ENCODE measurements at places on chromosomes 3 and 15.

DNA sequence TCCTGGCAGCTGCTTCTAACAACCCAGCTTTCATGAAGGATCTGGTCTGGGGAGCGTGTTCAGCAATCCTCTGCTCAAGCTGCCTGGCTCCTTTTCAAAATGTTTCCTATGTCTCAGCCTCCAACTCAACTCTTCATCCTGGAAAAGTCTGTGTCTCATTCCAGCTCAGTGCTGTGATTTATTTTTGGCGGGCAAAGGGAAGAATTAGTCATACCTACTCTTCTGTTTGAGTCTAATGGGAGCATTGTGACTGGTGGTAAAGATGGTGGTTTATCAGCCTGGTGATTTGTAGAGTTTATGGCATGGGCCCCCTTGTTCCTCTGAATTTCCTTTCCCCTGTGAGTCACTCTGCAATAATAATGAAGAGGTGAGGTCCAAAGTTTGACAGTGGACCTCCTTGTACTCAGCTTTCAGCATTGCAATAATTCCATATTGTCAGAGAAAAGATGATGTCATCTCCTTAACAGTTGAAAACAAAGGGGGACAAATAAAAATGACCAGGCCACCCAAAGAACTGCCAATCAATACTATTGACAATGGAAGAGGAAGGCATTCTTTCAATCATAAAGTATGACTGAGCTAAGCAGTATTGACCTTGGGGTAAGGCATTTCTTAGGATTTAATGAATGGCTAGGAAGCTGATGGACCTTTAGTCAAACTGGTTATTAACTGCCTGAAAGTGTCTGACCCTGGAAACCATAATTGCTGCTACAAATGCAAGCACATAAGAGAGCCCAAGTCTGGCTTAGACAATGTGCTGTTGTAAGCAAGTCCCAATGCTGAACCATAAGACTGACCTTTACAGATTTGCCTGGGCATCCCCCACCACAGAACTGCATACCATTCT is 204.7 kb upstream of the MCTP2 start:
- peaks cover 55% of the 10 kb centered on the region for H3K27me3 ChIP-seq
- no peaks in the 10 kb centered on the region for H3K36me3 ChIP-seq
- H3K27ac ChIP-seq = no peak overlapping the region
- H3K4me3 ChIP-seq = no peak overlapping the region
- no peaks in the 10 kb centered on the region for H3K4me1 ChIP-seq

DNA sequence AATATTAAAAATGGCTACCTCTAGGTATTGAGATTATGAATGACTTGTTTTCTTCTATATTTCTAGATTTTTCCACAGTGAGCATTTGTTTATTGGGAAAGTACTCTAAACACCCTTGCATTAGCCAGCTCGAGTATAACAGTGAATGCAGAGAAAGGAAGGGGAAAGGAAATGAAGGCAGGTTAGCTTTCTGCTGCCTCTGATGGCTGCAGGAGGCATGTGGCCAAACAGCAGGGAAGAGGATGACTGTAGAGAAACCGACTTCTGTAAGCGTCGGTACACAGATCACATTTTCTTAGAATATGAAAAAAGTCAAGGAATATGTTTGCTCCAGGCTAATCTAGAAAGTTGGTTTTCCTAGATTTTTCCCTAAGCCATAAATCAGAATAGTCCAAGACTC is 19.8 kb downstream of the GNB5 start:
- H3K36me3 ChIP-seq = peaks cover 9% of the 10 kb centered on the region
- peaks cover 32% of the 10 kb centered on the region for H3K4me1 ChIP-seq
- DNase-seq = no peak

DNA sequence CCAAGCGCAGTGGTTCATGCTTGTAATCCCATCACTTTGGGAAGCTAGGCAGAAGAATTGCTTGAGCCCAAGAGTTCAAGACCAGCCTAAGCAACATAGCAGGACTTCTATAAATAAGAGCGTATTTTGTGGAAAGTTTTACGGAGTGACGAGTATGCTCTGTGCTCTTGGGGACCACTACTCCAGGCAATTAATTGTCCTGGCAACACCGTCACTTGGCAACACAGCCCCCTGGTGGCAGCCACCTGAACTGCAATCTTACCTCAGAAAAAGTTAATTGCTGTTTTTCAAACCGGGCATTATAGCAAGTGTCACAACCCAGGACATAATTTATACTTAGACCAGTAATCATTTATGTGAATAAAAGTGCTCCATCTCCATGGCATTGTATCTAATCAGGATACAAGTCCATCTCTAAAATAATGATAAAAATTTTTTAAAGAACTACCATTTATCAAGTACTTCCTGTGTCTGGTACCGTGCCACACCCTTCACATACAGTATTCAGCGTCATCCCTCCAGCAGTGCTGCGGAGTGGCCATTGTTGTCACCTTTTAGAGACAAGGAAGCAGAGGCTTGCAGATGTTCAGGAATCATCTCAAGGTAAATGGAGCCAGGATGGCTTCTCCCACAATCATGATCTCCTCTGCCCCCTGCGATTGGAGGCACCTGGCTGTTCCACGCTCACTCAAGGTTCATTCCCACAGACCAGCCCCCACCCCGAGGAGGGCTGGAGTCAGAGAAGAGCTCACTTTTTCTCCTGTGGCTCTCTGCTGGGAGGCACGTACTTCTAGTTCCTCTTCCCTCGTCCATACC is 34.5 kb downstream of the PLA2G4D start:
- no peak overlapping the region for H3K4me3 ChIP-seq
- DNase-seq = peak; percentile 74
- peaks cover 4% of the 10 kb centered on the region for H3K4me1 ChIP-seq
- H3K27ac ChIP-seq = no peak overlapping the region
- peaks cover 58% of the 10 kb centered on the region for H3K27me3 ChIP-seq

GRCh38 chr3:144556392-144556791 is 584.8 kb downstream of the DIPK2A start:
- H3K27me3 ChIP-seq = no peaks in the 10 kb centered on the region
- H3K27ac ChIP-seq = no peak overlapping the region
- H3K4me1 ChIP-seq = no peaks in the 10 kb centered on the region

- no peaks in the 10 kb centered on the region for H3K36me3 ChIP-seq
- no peaks in the 10 kb centered on the region for H3K4me1 ChIP-seq
- no peak overlapping the region for H3K4me3 ChIP-seq
- H3K27ac ChIP-seq = no peak overlapping the region
Observed at GRCh38 chr3:158631981-158632380, 12.3 kb upstream of the GFM1 start.

DNA sequence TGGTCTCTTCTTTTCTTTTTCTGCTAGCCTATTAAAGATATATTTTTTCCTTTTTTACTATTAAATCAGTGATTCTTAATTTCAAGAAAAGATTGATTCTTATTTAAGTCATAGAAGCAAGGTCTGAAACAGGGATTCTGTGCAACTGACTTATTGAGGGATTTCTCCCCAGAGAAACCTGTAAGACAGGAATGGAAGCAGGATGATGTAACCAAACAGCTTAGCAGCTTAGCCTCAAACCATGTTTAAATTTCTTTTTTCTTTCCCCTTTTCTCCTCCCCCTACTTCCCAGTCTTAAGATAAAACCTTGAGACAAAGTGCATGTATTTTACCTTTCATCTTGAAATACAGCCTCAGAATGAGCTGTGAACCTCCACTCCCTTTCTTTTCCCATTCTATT is 322.8 kb downstream of the NEK10 start:
- no peak overlapping the region for H3K4me3 ChIP-seq
- H3K27ac ChIP-seq = no peak overlapping the region
- H3K36me3 ChIP-seq = no peaks in the 10 kb centered on the region
- H3K4me1 ChIP-seq = no peaks in the 10 kb centered on the region
- H3K27me3 ChIP-seq = no peaks in the 10 kb centered on the region
- DNase-seq = no peak

GRCh38 chr15:51095681-51096331 is 1.1 kb upstream of the TNFAIP8L3 start:
- peaks cover 4% of the 10 kb centered on the region for H3K4me1 ChIP-seq
- DNase-seq = no peak
- no peaks in the 10 kb centered on the region for H3K36me3 ChIP-seq
- H3K27me3 ChIP-seq = peaks cover 86% of the 10 kb centered on the region
- H3K4me3 ChIP-seq = no peak overlapping the region

GRCh38 chr3:194638991-194639605 is 5.9 kb upstream of the TMEM44 start:
- H3K36me3 ChIP-seq = peaks cover 42% of the 10 kb centered on the region
- no peak overlapping the region for H3K27ac ChIP-seq
- H3K4me3 ChIP-seq = no peak overlapping the region
- no peak for DNase-seq
- H3K4me1 ChIP-seq = no peaks in the 10 kb centered on the region

Data from effector memory CD8-positive, alpha-beta T cell (primary cell).